Stimulated activated CD4-positive, alpha-beta T cell treated with anti-CD3 and anti-CD28 coated beads, Interleukin-1b, Interleukin-23, amount 100 ng/mL, for 24 hours (primary cell): ENCODE measurements at places on chromosomes 5 and 9.

DNA sequence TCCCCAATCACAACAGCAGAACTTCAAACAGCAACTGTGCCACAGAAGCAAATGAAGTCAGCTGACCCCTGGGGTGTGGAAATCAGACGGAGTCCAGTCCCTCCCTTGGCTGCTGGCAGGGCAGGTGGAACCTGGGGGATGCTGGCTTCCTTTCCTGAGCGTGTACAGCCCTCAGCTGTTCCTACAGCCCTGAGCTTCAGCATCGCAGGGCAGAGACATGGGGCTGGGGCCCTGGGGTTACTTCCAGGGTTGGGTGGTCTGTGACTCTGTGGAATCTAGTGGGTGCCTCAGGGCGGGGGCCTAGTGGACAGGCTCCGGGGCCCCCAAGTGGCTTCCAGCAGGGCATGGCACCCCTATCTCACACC, 7.3 kb upstream of the RXRA start:
- no peak for DNase-seq

DNA sequence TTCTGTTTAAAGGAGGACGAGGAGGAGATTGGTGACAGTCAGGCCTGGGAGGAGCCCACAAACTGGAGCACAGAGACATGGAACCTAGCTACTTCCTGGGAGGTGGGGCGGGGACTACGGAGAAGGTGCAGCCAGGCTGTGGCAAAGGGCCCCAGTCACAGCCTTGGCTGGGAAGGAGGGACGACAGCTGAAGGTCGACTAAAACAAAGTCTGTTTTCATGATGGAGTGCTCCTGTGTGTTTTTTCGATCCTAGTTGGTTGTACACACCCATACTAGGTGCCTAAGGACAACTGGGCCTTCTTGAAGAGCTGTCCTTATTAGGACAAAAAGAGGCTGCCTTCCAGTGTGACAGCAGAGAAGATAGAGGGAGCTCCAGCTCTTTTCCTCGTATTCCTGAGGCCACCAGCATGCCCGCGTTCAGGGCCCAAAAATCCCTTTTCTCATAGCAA, 2.9 kb downstream of the CCDC107 start:
- DNase-seq = no peak

DNA sequence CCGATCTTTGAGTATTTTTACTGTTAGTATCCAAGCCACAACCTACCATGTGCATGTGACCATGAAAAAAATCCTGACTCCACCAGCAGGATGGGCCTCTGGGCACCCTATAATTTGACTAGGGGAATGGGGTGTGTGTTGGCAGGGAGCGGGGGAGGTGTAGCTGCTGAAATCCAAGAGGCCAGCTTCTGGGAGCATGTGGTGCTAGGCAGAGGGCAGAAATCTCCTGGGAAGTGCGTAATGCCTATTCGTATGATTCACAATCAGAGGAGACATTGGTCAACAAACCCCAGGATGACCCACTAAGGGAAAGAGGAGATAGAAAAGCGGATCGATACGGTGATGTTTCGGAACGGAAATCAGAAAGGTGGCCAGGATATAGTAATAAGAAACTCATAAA, 149.9 kb downstream of the ARSB start:
- no peak for DNase-seq

GRCh38 chr5:55416306-55416705, 108.5 kb downstream of the MTREX start:
- no peak for DNase-seq

- no peak for DNase-seq
Observed at GRCh38 chr5:178396796-178397720, 164.5 kb upstream of the PHYKPL start.

- no peak for DNase-seq
Observed at GRCh38 chr5:87125766-87126165, 141.9 kb upstream of the RASA1 start.

DNA sequence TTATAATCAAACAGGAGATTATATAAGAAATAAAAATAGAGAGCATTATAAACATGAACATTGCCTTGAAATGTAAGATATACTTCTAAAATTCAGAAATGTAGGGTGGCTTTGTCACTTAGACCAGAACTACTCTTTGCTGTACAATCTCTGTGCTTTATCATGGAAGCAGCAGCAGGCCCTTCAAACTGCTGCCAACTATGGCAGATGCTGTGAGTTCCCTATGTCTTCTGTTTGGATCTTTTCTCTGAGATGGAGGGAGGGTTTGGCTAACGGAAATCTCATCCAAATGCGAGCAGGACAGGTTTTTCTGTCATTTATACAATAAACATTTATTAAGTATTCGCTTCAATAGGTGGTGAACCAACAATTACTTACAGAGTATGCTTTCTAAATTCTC, 34.8 kb upstream of the RICTOR start:
- no peak for DNase-seq

- no peak for DNase-seq
Observed at GRCh38 chr5:87020099-87020934, 247.4 kb upstream of the RASA1 start.

GRCh38 chr9:119839888-119840287, 470.7 kb upstream of the BRINP1 start:
- DNase-seq = no peak

- no peak for DNase-seq
Observed at GRCh38 chr5:156529892-156530291, 202.9 kb downstream of the SGCD start.

GRCh38 chr9:125183054-125183453, 6.5 kb downstream of the PPP6C start:
- no peak for DNase-seq

DNA sequence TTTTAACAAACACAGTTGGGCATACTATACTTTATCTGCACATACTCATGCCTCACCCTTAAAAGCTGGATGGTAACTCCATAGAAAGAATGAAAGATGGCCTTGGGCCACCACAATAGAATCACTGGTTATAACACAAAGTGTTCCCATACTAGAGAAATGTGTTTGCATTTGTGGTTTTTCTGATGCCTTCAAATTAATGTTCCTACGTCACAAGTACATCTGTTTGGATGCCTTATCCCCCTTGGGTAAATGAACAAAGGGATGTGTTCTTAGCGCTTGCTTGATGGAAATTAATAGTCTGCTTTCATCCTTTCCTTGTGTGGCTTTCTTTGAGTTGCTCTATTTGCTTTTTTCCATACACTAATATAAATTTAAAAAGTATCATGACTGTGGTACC, 291.1 kb upstream of the PDE4D start:
- DNase-seq = no peak

GRCh38 chr5:72541501-72542225, 34.5 kb upstream of the ZNF366 start:
- DNase-seq = no peak
